CD4-positive, alpha-beta T cell treated with Interleukin-15 for 4 hours (primary cell): ENCODE measurements at places on chromosomes 2 and 18.

DNA sequence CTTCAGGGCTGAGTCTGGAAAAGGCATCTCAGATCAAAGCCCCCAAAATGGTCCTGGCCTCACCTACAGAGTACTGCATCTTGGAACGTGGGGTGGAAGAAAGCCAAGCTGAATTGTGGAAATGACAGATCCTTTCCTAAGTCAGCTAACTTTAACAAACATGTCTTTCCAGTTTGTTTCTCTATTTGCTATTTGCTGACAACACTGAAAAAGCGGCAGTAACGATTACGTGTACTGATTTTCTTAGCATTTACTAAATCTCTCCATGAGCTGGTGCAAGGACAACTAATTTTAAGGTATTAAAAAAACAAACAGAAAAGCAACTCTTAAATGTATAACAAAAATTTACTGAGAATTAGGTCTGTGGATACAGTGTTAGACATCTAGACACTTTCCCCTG is 1.1 kb downstream of the HIBCH start:
- no peak for DNase-seq

DNA sequence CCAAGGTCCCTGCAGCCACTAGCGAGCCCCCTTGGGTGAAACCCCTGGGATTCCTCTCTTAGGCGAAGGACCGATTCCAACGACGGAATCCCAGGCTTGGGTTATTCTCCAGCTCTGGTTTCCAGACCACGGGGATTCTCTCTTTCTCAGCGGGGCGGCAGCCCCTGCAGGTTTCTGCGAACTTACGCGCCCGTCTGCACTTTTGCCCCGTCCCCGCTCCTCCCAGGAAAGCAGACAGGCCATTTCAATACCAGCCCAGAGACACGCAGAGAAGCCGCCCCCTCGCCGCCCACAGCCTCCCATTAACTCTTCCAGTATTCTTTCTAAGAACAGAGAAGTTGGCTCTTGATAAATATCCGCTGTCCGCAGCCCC is 1.2 kb downstream of the CBLN2 start:
- no peak for DNase-seq

DNA sequence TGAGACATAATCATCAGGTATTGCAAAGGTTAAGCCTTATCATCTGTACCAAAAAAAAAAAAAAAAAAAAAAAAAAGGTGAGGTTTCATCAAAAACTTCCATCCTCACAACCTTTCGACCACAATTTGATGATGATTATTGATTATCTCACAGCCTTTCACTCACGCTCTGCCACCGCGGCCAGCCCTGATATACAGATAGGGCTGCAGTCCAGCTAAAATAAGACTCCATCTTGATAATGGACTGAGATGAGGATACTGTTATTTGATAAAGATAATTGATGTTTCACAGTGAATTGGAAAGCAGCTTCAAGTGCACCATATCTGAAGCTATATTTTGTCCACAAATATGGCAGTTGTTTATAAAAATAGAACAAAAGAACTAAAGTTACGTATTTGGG is 159.7 kb upstream of the BOD1L2 start:
- no peak for DNase-seq

GRCh38 chr2:11681722-11682589 is 12.0 kb upstream of the NTSR2 start:
- DNase-seq = peak; percentile 46

DNA sequence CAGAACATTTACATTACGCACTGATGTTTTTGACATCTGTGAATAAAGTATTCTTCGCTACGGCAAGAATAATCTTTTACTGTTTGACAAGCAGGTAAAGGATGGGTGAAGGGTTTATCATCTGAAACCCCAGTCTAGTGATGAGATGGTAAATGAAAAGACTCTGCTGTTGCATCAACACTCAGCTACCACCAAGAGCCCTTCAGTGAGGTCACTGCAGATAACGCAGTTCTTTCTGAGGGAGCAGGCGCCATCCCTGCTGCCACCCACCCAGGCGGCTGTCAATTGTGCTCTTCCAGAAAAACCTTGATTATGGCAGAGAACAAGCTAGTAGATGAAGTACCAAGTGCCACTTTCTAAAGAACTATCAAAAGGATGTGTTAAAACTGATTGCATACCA is 58.7 kb downstream of the ABCG8 start:
- DNase-seq = no peak

DNA sequence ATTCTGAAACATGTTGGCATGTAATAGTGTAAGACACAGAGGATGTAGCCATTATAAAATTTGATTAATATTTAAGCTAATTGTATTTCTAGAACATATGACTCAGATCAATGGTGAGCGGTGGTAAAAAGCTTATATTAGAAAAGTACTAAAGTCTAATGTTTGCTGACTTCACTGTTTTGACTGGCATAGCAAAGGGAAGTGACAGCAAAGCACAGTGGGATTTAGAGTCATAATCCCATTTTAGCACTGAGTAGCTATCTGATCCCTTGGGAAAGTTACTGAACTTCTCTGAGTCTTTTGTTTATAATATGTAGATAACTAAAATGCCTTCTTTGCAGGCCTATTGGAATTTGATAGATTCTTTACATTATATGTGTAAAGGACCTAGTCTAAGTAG is 60.4 kb downstream of the KIAA1328 start:
- no peak for DNase-seq

GRCh38 chr2:217964275-217965161 is 38.3 kb downstream of the TNS1 start:
- no peak for DNase-seq

DNA sequence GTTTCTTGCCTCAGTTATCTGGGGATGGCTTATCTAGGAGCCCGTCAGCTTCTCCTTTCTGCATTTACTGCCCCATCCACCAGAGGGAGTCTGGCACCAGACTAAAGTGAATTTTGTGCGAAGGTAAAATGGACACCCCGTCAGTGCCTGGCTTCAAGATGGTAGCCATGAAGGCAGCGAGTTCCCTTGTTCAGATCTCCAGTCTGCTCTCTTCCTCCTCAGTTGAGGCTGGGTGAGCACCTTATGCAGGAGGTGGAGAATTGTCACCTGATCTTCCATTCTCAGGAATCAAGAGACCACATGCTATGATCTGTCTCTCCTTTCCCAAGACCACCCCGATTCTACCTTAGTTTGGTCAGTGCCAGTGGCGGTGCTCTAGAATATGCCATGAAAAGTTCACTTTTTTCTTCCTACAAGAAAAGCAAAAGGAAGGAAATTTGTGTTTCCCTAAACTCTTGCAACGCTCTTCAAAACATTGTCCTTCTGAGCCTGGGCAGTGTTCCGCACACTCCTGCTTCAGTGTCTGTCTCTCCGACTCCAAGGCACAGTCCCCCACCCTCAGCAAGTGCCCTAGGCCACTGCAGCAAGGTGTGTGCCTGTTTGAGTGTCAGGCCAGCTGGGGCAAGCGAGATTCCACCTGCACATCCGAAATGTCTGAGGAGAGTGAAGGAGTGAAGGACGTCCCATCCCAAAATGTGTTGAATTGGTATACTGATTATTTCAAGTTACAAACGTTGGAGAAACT is 168.6 kb downstream of the SS18 start:
- DNase-seq = peak; percentile 40

- DNase-seq = no peak
These were observed 47.1 kb downstream of the PRKCE start for GRCh38 chr2:45698554-45698953.

DNA sequence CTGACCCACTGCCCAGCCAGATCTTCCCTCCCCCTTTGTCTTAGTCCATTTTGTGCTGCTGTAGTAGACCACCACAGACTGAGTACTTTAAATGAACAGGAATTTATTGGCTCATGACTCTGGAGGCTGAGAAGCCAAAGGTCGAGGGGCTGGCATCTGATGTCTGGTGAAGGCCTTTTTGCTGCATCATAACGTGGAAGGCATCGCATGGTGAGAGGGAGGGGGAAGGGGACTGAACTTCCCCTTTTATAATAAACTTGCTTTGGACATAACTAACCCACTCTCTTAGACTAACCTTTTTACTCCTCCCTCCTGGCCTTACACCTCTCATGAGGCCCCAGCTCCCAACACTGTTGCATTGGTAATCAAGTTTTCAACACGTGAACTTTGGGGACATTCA is 83.8 kb downstream of the MAP4K4 start:
- DNase-seq = no peak
